ENCODE measurements at places on chromosomes 13 and 19. TPM values are rescaled to one million over a fixed set of nuclear protein-coding genes. Genes with fewer than 3 reads are reported as not detected.

The OSCAR gene
- not detected for total RNA-seq

The CLEC11A gene
- 105 TPM for total RNA-seq

The IRGC gene
- total RNA-seq, result not detected

The CYP2A7 gene
- not detected for total RNA-seq

The CEACAM20 gene
- 0.40 TPM for total RNA-seq

The ALOX5AP gene
- total RNA-seq, result 40.6 TPM

The THSD1 gene
- total RNA-seq, result 20.0 TPM

The ADPRHL1 gene
- 3.3 TPM for total RNA-seq

The CEACAM16 gene
- not detected for total RNA-seq

The SMIM44 gene
- total RNA-seq, result not detected

The VAV1 gene
- 5.1 TPM for total RNA-seq

The CALR3 gene
- not detected for total RNA-seq

The ZNF180 gene
- 23.4 TPM for total RNA-seq

The DCT gene
- total RNA-seq, result 0.76 TPM

The USE1 gene
- 43.5 TPM for total RNA-seq

The DNAJC15 gene
- total RNA-seq, result 3.6 TPM

The SLITRK6 gene
- total RNA-seq, result 0.91 TPM

The ZNF135 gene
- 12.6 TPM for total RNA-seq

The TJP3 gene
- total RNA-seq, result 5.4 TPM

The LRRC63 gene
- total RNA-seq, result not detected

The ZNF829 gene
- 2.1 TPM for total RNA-seq

The SIGLEC9 gene
- 2.6 TPM for total RNA-seq

The FLT1 gene
- total RNA-seq, result 58.8 TPM

The USHBP1 gene
- total RNA-seq, result 3.5 TPM

The CFAP97D2 gene
- total RNA-seq, result not detected

The LYPD3 gene
- total RNA-seq, result not detected

The SPTBN4 gene
- not detected for total RNA-seq

The LGALS4 gene
- total RNA-seq, result 3.6 TPM

The TRAPPC2B gene
- total RNA-seq, result not detected

The GFY gene
- not detected for total RNA-seq

The RNF225 gene
- not detected for total RNA-seq

The TMEM86B gene
- total RNA-seq, result 1.8 TPM

Measured in uterus (tissue), 4 donors.